ENCODE measurements at places on chromosomes 5 and 9. TPM values are rescaled to one million over a fixed set of nuclear protein-coding genes. Genes with fewer than 3 reads are reported as not detected.
A peak's percentile ranks its signal among the peaks of the same experiment; 100 is the strongest.

DNA sequence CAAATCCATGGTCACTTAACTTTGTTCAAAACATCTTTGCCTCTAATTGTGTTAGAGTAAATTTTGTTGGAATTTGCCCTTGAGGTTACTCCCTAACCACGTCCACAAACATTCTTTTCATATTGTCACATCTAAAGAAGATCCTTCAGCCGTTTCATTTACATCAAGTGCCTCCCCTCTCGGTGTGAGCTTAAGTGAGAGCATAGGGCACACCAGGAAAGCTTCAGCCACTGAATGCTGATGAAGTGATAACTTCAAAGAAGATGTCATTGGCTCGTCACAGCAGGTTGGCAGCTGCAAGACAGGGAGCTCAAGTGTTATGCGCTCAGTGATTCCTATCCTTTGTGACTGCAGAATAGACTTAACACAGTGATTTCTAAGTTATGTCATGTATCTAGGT is 49.6 kb upstream of the ADAMTS19 start:
- H3K4me1 ChIP-seq = no peaks in the 10 kb centered on the region
- no peak overlapping the region for H3K27ac ChIP-seq
- H3K4me3 ChIP-seq = no peak overlapping the region
- DNase-seq = no peak
- H3K27me3 ChIP-seq = no peaks in the 10 kb centered on the region

GRCh38 chr5:132816083-132816482 is 3.0 kb downstream of the SOWAHA start:
- peaks cover 13% of the 10 kb centered on the region for H3K27me3 ChIP-seq
- H3K4me1 ChIP-seq = no peaks in the 10 kb centered on the region
- H3K36me3 ChIP-seq = no peaks in the 10 kb centered on the region
- H3K27ac ChIP-seq = no peak overlapping the region

GRCh38 chr5:27252911-27253310 is 214.5 kb upstream of the CDH9 start:
- DNase-seq = no peak
- no peaks in the 10 kb centered on the region for H3K4me1 ChIP-seq
- no peak overlapping the region for H3K27ac ChIP-seq
- H3K36me3 ChIP-seq = no peaks in the 10 kb centered on the region
- no peaks in the 10 kb centered on the region for H3K27me3 ChIP-seq
- H3K4me3 ChIP-seq = no peak overlapping the region

DNA sequence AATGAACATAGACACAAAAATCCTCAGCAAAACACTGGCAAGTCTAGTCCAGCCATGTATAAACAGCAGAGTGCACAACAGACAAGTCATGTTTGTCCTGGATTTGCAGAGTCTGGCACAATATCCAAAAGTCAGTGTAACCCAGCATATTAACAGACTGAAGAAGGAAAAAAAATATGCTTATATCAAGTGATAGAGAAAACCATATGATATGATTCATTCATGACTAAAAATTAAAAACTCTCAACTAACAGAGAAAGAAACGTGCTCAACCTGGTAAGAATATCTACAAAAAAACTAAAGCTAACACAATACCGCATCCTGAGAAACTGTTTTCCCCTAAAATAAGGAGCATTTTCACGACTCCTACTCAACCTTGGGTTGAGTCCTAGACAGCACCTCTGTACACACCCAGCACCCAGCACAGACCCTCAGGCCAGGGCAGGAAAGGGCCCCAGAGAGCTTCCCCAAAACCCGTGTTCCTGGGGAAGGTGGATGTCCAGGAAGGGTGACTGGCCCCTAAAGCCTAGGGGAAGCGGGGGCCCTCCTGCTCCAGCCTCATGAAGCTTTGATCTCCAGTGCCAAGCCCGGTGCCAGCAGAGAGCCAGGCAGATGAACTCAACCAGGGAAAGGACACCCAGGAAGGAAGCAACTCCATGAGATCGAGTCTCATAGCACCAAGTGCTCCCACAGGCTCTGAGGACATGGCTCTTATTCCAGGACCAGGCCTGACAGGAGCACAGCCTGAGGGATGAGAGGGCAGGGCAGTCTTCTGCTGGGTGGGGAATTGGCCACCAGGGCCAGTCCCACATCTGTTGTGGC is 38.9 kb downstream of the ADAMTS2 start:
- H3K27ac ChIP-seq = no peak overlapping the region
- H3K36me3 ChIP-seq = no peaks in the 10 kb centered on the region
- H3K4me1 ChIP-seq = no peaks in the 10 kb centered on the region
- H3K4me3 ChIP-seq = no peak overlapping the region
- H3K27me3 ChIP-seq = no peaks in the 10 kb centered on the region

DNA sequence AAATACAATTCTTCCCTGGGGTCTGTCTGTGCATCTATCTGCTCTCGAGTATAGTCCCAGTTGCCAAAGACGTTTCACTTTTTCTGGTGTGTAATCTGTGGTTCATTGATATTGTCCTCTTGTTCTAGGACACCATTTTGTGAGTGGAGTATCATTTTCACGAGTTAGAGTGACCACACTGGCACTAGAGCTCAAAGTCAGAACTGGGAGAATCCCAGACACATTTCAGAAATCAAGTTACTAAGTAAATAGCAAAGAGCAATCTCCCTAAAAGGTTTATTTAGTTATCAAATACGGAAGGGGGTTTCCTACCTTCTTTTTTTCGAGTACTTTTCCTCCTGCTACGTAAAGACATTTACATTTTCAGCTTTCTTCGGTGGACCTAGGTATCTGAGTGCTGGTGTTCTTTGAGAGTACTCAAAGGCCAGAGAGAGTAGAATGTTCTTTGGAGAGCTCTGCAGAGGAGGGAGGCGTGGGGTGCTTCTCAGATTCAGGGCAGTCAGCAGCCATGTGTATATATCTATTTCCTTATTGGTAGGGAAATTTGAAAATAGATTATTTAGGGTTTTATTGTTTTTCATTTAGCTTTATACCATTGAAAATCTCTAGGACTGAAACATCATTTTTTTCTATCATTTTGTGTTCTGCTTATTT is 8.9 kb upstream of the HSPA9 start:
- H3K27me3 ChIP-seq = no peaks in the 10 kb centered on the region
- H3K4me1 ChIP-seq = no peaks in the 10 kb centered on the region
- DNase-seq = no peak
- no peak overlapping the region for H3K4me3 ChIP-seq

GRCh38 chr9:110126986-110127864 is 80.7 kb downstream of the C9orf152 start:
- H3K4me1 ChIP-seq = peaks cover 76% of the 10 kb centered on the region
- no peaks in the 10 kb centered on the region for H3K36me3 ChIP-seq
- peak overlapping the region; percentile 87 for H3K27ac ChIP-seq
- H3K4me3 ChIP-seq = peak overlapping the region; percentile 57

- H3K27me3 ChIP-seq = no peaks in the 10 kb centered on the region
- peaks cover 4% of the 10 kb centered on the region for H3K4me1 ChIP-seq
- no peak overlapping the region for H3K27ac ChIP-seq
- H3K36me3 ChIP-seq = no peaks in the 10 kb centered on the region
Observed at GRCh38 chr5:77990020-77990419, 213.9 kb upstream of the TBCA start.

DNA sequence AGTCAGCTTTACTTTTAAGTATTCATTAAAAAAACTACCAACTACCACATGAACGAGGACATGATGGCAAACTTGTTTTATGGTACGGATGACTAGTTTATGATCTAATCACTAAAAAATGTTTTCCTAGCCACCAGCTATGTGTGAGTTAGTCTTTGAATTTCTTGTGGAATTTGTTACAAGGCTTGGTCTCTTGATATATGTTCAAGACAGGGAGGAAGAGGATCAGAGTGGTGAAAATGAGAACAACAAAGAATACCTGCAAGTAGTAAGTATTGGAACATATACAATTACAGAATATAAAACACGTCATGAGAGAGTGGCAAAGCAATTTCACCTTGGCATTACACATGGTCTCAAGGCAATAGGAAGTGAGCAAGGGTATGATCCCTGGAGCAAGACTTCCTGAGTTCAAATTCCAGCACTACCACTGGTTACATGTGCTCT is 548.6 kb upstream of the TLE4 start:
- no peak for DNase-seq
- no peak overlapping the region for H3K4me3 ChIP-seq
- no peaks in the 10 kb centered on the region for H3K36me3 ChIP-seq
- no peaks in the 10 kb centered on the region for H3K4me1 ChIP-seq

- H3K27ac ChIP-seq = no peak overlapping the region
- no peaks in the 10 kb centered on the region for H3K27me3 ChIP-seq
- peak; percentile 60 for DNase-seq
- peaks cover 18% of the 10 kb centered on the region for H3K4me1 ChIP-seq
- H3K4me3 ChIP-seq = no peak overlapping the region
- H3K36me3 ChIP-seq = no peaks in the 10 kb centered on the region
Observed at GRCh38 chr5:178435321-178436238, 154.6 kb downstream of the COL23A1 start.

DNA sequence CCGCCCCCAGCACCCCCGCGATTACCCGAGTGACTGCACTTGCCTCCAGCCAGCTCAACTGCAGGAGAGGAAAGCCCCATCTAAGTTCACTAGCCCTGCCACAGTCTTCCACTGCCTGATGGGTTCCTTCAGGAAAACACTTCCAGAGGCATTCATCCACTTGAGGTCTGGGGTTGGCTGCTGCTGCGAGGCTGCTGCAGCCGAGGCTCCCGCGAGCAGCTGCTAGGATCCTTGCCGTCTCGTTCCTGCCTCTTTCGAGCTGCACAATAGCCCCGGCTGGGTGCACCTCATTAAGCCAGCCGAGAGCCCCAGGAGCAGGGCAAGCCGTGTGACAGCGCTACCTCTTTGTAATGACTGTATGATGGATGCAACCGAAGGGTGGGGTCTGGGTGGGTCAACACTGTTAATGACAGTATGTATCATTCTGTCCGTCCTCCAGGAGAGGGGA is 24.2 kb upstream of the ELAVL2 start:
- no peak overlapping the region for H3K27ac ChIP-seq
- no peaks in the 10 kb centered on the region for H3K4me1 ChIP-seq
- DNase-seq = no peak
- peak overlapping the region; percentile 61 for H3K4me3 ChIP-seq
- H3K36me3 ChIP-seq = no peaks in the 10 kb centered on the region

- H3K4me1 ChIP-seq = no peaks in the 10 kb centered on the region
- H3K36me3 ChIP-seq = no peaks in the 10 kb centered on the region
- no peak overlapping the region for H3K4me3 ChIP-seq
- H3K27me3 ChIP-seq = no peaks in the 10 kb centered on the region
- DNase-seq = no peak
Observed at GRCh38 chr5:72006361-72006760, 100.9 kb upstream of the MAP1B start.

GRCh38 chr5:145680767-145681166 is 154.4 kb downstream of the PRELID2 start:
- H3K27me3 ChIP-seq = no peaks in the 10 kb centered on the region
- no peak for DNase-seq
- no peak overlapping the region for H3K4me3 ChIP-seq
- no peak overlapping the region for H3K27ac ChIP-seq
- no peaks in the 10 kb centered on the region for H3K4me1 ChIP-seq

- no peaks in the 10 kb centered on the region for H3K27me3 ChIP-seq
- no peak for DNase-seq
- H3K4me3 ChIP-seq = no peak overlapping the region
- H3K27ac ChIP-seq = no peak overlapping the region
- no peaks in the 10 kb centered on the region for H3K4me1 ChIP-seq
- H3K36me3 ChIP-seq = no peaks in the 10 kb centered on the region
Observed at GRCh38 chr9:135766251-135766650, 64.3 kb downstream of the KCNT1 start.

Gene ZNF483
- 14.5 TPM for total RNA-seq

Gene RABGAP1
- total RNA-seq = 61.1 TPM

Gene BTNL3
- not detected for total RNA-seq

Gene AFAP1L1
- total RNA-seq = 14.8 TPM

Gene OBP2B
- total RNA-seq = not detected

Gene C1QTNF3
- 38.4 TPM for total RNA-seq

Gene MELK
- total RNA-seq = 1.1 TPM
